Neural progenitor cell (in vitro differentiated cells): ENCODE measurements at places on chromosomes 6 and 20. TPM values are rescaled to one million over a fixed set of nuclear protein-coding genes. Genes with fewer than 3 reads are reported as not detected.

DNA sequence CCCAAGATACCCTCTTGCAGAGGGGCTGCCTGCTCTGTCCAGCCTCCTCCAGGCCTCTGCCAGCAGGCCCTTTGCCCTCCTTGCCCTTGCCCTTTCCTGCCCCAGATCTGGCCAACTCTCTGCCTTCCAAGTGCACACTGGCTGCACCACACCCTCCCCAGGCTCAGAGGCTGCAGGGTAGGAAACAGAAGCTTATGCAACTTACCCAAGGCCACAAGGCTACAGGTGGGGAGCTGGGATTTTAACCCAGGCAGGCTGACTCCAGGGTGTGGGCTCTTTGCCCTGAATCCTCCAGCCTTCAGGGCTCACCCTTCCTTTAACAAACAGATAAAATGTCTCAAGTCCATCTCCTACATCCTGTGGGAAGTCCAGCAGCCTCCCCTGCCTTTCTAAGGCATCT is 14.5 kb upstream of the TRAF3IP2 start:
- DNase-seq = no peak

- DNase-seq = no peak
These were observed 123.2 kb downstream of the ARHGAP18 start for GRCh38 chr6:129586815-129587214.

GRCh38 chr20:35611482-35611881 is 4.1 kb upstream of the SPAG4 start:
- no peak for DNase-seq

DNA sequence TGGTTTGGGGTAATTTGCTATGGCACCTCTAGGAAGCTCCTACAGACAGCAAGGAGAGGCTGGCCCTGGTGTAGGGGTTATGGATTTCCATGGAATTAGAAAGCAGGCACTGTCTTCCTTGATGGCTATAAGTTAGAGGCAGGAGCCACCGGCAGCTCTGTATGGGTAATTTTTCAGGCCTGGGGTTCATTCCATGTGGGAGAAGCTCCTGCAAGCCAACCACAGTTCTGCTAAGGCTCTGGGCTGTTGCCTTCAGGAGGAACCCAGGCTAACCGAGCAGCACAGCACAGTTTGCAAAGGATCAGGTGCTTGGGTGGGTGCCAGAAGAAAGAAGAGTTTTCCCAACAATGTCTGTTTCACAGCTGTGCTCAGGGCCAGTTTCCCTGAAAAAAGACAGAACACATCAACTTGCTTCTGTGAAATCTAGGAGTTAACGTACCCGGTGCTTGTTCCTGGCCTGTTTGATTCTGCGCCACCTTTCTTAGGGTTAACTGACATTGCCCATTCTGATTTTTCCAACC is 162.8 kb upstream of the MYLIP start:
- no peak for DNase-seq

DNA sequence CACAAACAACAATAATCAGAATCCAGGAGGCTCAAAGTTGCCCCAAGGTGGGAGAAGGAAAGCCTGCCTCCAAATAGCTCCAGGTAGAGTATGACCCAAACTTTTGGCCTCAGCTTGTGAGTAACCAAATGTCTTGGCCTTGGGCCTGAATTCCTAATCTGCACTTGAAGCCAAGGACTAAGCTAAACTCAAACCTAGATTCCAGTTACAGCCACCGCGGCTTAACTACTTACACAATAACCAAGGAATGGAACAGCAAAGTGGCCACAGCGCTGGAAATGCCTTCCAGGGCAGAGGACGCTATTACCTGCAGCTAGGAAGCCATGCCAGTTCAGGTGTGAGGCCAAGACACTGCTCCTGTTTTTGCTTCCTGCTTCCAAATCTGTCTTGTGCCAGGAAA is 4.6 kb downstream of the NINL start:
- DNase-seq = no peak

DNA sequence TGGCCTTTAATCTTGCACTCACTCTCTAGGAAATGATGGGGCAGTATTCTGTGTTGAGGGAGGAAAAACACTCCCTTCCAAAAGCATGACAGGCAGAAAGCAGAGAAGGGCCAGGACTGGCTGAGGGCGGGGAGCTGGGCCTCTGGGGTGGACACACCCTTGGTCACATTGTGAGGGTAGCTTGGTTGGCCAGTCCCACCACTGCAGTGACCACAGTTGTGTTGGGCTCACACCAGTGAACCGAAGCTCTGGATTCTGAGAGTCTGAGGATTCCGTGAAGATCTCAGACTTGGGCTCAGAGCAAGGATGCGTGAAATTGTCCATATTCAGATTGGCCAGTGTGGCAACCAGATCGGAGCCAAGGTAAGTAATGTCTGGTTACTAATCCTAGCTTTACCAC is at the start of gene TUBB1:
TSS of gene TUBB1 (plus strand) at position 213 of the 400 bp plus-strand sequence. CDS start at position 307, 94 bp downstream.
- DNase-seq = no peak

DNA sequence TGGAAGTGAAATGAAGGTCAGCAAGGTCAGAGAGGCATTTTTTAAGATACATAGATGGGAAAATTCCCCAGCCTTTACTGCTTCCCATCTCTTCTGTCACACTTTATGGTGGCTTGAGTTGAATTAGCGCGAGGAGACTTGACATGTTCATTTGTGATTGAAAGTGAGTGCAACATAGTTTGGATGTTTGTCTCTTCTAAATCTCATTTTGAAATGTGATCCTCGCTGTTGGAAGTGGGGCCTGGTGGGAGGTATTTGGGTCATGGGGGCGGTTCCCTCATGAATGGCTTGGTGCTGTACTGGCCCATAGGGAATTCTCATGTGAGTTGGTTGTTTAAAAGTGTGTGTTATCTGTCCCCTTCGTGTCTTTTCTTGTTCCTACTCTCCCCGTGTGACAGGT is 237.2 kb downstream of the CDKAL1 start:
- no peak for DNase-seq

DNA sequence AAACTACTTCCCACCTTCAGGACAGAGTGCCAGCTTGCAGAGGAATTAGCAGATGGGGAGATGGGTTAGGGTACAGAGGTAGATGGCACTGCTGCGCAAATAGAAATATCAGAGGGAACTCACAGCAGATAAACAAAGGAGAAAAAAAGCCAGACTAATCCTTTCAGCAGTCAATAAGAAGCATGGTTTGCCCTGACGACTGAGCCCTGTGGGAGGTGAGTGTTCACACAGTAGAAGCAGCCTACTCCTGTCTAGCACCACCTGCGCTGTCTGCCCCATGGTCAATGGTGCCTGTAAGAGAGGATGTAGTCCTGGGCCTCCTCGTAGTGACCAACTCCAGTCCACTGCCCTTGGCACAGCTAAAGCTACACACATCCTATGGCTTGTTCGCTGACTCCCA is 174.1 kb downstream of the IBTK start:
- peak; percentile 52 for DNase-seq

DNA sequence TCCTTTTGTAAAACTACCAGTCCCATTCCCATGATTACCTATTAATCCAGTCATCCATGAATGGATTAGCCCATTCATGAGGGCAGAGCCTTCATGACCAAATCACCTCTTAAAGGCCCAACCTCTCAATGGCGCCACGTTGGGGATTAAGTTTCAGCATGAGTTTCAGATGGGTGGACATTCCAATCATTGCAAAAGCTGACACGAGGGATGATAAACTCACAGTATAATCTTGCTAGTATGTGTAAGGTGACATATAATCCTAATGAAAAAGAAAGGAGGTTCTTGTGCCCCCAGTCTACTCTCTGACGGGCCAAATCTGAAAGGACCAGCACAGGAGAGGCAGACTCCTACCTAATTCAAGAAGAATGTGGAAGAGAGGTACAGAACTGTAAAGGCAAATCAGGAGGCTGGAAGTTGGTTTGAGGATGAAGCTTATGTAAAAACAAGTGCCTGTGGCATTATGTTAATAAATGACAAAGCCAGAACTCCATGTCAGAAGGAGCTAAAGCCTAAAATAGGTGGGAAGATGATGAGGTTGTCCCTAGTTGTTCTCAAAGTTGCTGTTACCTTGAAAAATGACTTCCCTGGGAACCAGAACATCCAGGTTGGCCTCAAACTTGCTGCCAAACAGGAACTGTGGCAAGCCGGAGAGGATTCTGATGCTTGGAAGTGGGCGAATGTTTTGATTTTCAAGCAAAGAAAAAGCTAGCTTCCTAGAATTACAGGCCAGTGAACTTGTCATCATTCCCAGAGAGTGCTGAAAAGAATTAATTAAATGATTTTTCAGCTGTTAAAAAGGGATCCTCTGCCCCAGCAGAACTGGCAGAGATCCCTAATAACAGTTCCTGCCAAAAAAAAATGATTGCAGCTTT is 106.5 kb upstream of the TIAM2 start:
- peak; percentile 34 for DNase-seq

Gene HCRTR2
- 0.06 TPM in 1 of 2 replicates, not detected in the other for total RNA-seq
